Right ventricle myocardium inferior (tissue), 1 donor: ENCODE measurements at places on chromosomes 1 and 21. TPM values are rescaled to one million over a fixed set of nuclear protein-coding genes. Genes with fewer than 3 reads are reported as not detected.
A peak's percentile ranks its signal among the peaks of the same experiment; 100 is the strongest.

DNA sequence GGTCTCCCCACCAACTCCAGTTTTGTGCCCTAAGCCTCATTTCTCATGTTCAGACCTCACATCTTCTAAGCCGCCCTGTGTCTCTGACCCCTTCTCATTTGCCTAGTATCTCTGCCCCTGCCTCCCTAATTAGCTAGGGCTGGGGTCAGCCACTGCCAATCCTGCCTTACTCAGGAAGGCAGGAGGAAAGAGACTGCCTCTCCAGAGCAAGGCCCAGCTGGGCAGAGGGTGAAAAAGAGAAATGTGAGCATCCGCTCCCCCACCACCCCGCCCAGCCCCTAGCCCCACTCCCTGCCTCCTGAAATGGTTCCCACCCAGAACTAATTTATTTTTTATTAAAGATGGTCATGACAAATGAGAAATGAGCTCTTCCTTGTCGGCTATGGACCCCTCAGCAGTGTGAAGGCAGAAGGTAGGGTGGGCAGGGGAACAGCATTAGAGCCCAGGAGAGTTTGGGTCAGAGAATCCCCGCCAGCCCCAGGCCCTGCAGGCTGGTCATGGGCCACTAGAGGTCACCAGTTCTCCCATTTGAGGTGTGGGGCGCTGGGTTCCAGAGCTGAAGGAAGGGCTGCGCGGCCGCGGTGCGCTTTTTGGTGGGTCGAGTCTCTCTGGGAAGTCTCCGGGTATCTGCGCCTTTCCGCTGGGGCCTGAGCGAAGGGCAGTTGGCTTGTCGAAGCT, 11.5 kb downstream of the ADAMTSL4 start:
- DNase-seq: peak; percentile 94

DNA sequence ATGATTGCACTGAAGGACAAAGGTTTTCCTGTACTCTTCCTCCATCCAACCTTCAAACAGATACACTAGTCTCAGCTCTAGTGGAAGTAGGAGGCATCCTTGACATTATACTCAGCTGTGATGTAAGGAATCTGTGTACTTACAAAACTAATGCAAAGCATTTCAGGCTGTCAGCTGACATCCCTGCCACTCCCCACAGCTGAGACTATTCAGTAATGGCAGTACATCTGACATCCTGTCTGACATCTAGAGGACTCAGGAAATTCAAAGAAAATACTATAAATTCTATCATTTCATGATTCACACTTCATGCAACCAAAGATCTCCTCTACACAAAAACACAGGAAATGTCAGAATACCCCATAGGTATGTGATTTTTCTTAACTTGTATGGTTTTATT, 325.8 kb downstream of the SMYD3 start:
- no peak for DNase-seq

DNA sequence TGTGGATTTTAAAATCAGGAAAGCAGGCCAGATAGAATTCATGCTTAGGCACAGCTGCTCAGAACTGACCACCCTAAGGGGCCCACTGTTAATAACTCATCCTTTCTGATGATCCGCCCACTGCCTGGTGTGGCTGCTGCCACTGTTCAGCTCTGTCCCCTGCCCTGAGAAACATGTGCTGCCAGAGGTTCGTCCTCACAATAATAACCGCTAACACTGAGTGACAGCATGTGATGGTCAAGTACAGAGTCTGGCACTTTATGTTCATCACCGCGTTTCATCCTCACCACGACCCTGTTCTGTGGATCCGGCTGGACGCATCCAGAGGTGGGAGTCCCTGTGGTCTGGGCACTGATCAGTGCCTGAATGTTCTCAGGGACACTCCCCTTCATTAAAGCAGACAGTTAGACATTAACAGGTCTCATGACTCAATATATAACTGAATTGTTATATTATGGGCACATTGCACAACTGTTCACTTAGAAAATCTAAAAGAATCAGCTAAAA, 108.6 kb downstream of the SIM2 start:
- no peak for DNase-seq

GRCh38 chr1:25564777-25565574, 21.6 kb downstream of the LDLRAP1 start:
- DNase-seq: no peak

GRCh38 chr1:100499194-100499811, 38.6 kb upstream of the GPR88 start:
- DNase-seq: no peak

- DNase-seq: no peak
Measured at GRCh38 chr1:101242324-101243050, 5.7 kb downstream of the S1PR1 start.

DNA sequence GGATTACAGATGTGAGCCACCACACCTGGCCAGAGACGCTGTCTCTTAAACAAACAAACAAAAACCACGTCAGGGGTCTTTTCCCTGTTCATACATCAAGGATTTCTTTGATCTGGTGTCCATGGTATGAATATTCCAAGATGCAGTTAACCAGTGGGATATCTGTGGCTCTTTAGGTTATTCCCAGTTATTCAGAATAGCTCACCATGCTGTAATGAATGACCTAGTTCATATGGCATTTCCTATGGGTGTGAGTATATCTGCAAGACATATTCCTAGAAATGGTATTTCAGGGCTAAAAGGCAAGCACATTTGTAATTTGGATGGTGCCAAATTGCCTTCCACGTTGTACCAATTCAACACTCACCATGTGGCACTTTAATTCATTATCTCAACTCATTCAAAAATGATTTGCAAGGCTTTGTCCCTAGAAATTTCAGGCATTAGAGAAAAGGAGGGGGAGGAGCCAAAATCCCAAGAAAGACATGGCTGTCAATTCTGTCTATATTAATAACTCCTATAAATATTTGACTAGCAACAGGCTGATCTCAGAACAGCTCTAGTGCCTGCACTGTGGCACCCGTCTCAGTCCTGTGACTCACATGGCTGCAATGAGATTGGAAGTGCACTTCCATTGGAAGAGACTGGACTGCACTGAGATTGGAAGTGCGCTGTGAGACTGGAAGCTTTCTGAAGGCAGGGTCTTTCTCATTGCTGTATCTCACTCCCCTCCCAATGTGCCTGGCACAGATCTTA, 6.0 kb upstream of the STMN1 start:
- no peak for DNase-seq

GRCh38 chr1:20426923-20427322, 59.1 kb downstream of the CAMK2N1 start:
- DNase-seq: no peak

GRCh38 chr1:54001591-54001990, 16.4 kb downstream of the LDLRAD1 start:
- no peak for DNase-seq

DNA sequence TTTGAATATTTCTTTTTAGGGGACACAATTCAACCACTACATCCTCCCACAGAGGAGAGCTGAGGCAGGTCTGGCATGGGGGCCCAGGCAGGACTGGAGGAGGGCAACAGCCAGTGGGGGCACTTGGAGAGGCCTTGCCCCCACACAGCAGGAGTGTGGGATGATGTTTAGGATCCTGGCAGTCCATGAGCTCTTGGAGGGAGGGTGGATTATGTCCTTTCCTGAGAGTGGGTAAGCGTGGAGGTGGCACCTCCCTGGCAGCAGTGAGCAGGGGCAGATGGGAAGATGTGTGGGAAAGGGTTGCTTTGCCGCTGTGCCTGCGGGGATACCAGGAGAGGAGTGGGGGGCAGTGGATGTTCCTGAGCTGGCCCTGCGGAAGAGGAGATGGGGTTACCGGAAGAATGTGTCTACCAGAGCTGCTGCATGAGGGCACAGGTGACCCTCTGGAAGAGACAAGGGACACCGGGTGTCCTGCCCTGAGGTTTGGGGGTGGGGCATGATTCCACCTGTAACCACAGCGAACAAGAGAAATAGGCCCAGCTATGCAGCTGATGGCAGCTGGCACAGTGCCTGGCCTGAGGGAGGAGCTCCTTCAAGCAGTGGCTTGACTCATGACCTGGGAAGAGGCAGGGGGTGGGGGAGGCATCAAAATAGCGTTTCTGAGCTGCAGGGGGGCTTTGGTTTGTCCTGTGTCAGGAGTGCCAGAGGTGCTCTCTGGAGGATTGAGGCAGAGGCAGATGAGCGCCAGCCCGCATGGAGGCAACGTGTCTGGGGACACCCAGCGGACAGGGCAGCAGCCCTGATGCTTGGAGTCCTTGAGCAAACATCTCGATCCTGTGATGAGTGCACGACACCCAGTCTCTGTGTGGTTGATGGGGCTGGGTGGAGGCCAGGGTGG, 123.9 kb upstream of the TMPRSS2 start:
- DNase-seq: peak; percentile 47

DNA sequence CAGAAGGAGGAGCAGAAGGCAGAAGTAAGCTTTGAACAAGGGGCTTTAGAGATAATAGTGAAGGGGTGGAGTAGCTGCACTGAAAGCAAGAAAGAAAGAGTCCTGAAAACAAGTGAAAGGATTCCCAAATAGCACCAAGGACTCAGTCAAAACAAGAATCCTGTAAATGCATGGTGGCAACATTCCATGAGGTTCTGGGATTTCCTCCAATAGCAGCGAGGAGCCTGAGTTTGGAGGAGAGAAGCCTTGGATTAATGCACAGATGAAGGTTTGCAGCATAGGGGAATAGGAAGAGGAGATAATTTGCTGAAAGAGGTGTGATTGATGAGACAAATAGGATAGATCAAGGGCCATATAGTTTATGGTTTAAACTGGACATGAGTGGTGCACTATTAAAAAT, 10.9 kb downstream of the KRTAP22-2 start:
- no peak for DNase-seq

DNA sequence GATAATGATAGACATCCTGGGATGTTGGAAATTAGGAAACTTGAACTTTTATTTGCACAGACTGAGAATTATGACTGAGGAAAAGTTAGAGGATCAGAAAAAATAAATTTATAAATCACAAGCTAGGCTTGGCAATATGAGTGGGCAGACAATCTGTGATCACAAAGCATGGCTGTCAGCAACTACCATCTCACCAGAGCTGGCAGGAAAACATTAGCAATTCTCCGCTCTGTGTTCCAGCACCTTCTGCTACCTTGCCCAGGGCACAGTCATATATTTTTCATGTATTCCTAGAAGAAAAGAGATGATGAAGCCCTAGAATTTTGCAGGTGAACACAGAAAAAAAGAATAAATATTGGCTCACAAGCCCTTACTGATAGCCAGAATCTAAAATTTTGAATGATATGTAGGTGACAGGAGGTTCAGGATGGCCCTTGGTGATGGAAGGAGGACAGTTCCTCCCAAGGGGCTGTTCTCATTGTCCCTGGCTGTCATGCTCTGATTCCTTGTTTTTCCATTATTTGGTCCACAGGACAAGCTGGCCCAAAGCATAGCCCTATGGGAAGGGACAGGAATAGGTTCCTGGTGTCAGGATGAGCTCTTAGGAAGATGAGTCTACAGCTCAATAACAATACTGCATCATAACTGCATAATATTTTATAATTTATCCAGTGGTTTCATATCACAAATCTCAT, 12.2 kb upstream of the STXBP3 start:
- DNase-seq: no peak

DNA sequence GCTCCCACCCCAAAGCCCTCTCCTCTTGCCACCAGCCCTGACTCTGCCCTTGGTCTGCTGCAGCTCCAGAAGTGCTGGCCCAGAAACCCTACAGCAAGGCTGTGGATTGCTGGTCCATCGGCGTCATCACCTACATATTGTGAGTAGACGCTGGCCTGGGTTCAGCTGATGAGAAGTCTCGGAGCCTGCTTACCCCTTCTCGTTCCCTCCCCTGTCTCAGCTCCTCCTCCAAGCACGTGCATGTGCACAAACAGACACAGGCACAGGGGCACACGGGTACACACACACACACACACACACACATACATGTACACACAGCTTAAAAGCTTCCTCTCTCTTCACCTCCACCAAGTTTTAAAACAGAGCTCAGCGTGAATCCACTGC, 24.3 kb downstream of the CAMK1G start:
- DNase-seq: no peak

- DNase-seq: peak; percentile 94
Measured at GRCh38 chr1:55215194-55216021, at the start of gene USP24. TSS of gene USP24 (minus strand) at chr1:55215364. CDS start at chr1:55215113, 251 bp downstream.

GRCh38 chr1:234241941-234242490, 131.2 kb upstream of the COA6 start:
- DNase-seq: no peak

DNA sequence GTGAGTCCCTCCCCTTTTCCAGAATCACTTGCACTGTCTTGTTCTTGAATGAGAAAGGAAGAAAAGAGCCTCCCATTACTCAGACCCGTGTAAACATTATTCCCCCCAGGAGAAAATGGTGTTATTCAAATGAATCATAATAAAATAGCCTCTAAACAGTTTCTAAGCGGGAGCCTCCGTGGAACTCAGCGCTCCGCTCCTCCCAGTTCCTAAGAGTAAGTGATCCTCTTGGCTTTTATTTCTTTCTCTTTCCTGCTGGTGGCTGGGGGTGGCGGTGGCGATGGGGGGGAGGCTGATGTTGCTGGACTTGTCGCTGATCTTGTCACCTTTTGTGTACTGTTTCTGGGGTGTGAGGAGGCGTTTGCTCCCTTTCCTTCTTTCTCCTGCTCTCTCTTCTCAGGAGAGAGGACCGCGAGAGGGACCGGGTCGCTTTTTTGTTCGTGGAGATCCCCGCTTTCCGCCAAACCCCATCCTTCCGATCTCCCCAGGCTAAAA, 781 bp downstream of the PROX1 start:
- peak; percentile 56 for DNase-seq

GRCh38 chr1:221138516-221138915, 259.3 kb downstream of the HLX start:
- DNase-seq: no peak

DNA sequence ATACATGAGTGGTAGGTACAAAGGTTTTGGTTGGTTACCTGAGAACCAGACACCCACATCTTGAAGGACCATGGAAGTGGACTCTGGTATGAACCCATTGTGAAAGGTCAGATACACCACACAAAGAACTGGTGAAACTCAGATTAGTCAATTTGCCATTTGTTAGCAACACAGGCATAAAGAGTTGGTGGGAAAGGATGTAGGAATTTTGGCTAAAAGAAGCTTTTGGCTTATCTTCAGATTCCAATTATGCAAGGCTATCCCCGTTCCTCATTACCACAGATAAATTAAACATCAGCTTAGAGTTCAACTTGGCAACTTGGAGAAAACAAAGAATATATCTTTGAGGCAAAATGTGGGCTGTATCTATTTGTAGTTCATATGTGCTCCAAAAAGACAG, 87.0 kb upstream of the IRF2BP2 start:
- DNase-seq: no peak

- DNase-seq: peak; percentile 6
Measured at GRCh38 chr1:211497489-211498045, 5.6 kb upstream of the RD3 start.

DNA sequence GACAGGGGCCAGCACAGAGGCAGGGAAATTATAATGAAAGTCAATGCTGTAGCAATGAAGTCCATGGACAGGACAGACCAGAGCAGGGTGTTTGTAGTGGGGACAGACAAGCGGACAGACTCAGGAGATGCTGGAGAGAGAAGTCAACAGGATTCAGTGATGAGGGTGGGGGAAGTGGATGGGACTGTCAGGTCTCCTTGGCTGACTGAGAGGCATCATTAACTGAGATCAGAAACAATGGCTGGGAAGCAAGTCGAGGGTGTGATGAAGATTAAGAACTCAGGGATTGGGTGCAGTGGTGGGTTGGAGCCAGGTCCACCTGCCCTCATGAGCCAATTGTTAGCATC, 25.5 kb downstream of the CD58 start:
- no peak for DNase-seq

GJA4 gene
- 23.0 TPM for total RNA-seq

FMOD gene
- 7.7 TPM for total RNA-seq

RPTN gene
- not detected for total RNA-seq

AMY2A gene
- total RNA-seq: not detected

ZYG11A gene
- total RNA-seq: not detected

OR14K1 gene
- total RNA-seq: not detected

KHDRBS1 gene
- total RNA-seq: 59.6 TPM

PRR9 gene
- total RNA-seq: not detected

TNFRSF18 gene
- total RNA-seq: not detected

HMGN1 gene
- total RNA-seq: 69.1 TPM

CD46 gene
- 95.7 TPM for total RNA-seq
